ENCODE measurements at places on chromosomes 6 and 20.

GRCh38 chr6:104940238-104940892 lies 16.5 kb upstream of the LIN28B start:
- no peak for DNase-seq

DNA sequence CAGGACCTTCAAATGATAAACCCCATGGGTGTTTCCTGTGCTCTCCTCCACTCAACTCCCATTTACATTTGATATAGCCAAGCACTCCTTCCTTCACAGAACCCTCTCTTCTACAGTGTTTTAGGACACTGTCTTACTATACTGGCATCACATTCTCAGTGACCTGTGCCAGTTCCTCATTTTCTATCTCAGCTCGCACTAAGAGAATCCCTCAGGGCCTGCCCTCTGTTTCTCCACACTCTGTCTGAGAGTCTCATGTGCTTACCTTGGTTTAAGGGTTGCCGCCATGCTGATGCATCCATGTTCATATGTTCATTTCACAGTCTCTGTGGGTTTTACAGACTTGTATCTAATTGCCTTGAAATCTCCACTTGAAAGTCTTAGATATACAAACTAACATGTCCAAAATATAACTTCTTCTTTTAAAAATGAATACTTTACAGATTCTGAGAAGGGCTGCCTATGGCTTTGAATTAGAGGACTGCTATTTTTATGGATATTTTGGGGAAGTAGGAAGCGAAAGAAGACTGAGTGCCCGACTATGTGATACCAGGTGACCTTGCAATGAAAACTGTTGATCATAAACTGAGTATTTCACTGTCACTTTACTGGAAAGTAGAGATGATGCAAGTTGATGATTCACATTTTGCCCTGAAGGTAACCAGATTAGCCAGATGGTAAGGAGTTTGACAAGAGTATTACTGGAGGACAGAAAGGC lies 153.1 kb upstream of the SIM1 start:
- DNase-seq: no peak

- DNase-seq: no peak
Observed at GRCh38 chr6:45758787-45759471, 256.7 kb downstream of the CLIC5 start.

DNA sequence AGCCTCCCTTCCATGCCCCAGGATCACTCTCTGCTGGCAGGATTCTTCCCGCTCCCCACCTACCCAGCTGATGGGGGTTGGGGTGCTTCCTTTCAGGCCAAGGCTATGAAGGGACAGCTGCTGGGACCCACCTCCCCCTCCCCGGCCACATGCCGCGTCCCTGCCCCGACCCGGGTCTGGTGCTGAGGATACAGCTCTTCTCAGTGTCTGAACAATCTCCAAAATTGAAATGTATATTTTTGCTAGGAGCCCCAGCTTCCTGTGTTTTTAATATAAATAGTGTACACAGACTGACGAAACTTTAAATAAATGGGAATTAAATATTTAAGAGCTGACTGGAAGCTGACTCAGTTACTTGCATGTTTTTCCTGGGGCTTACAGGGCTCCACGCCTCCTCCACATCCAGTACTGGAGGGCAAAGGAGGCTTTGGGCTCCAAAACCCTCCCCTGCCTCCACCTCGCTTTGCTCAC lies 24.3 kb upstream of the FANCE start:
- no peak for DNase-seq

GRCh38 chr6:131736003-131736596 lies 25.3 kb upstream of the CTAGE9 start:
- DNase-seq: no peak

DNA sequence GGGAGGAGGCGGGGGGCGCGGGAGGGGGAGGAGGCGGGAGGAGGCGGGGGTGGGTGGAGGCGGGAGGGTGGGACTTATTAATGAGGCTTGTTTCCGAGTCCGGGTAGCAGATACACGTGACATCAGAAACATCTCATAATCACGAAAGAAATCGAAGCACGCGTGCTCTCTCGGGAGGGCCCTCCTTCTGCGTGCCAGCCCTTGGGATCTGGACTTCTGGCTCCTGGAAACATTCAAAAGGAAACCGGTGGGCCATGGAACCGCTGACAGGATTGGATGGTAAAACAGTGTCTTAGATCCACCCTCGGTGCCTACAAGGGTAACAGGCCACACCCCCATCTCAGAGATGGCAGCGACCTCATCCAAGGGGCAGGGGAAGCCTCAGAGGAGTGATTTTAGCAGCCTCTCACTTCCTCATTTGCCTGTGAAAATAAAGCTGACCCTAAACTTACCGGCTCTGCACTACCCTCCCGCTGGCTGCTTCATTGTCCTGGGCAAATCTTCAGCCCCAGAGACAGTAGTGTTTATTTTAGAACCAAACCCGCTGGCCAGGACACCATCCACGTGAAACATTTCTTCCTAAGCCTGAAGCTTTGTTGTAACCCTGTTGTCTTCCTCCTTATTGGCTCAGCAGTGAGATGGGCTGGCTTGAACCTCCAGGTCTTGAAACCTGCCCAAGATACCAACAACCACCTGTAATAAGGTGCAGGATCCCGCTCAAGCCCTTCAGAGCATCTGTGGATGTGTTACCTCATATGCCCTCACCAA lies 97.5 kb downstream of the PSMG4 start:
- peak; percentile 74 for DNase-seq

DNA sequence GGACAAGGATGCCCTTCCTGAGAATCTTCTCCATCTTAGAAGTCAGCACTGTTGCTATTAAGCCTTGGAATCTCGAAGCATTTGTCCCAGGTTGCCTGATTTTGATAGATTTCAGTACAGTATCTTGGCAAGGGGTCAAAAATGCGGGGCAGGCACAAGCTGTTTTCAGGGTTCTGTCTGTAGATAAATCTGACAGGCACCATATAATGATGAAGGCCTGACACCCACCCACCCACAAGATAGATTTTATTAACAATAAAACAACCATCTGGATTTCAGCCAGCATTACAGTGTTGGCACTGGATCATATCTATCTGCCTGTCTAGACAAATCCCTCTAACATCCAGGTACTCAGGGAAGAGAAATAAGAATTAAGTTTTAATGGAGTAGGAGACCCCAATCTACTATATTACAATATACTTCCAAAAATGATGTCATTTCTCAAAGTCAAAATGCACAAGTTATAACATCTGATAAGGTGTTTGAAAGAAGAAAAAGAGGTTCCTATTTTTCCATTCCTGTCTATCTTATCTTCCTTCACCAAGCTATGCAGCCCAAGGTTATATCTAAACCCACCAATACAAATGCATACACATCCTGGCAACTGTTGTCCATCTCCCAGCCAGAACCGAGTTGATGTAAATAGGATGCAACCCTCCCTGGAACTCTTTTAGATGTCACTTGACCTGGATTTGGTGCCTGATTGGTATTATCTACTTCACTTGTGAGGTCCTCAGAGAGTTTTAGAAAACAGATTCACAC lies 10.7 kb downstream of the NEDD9 start:
- no peak for DNase-seq

DNA sequence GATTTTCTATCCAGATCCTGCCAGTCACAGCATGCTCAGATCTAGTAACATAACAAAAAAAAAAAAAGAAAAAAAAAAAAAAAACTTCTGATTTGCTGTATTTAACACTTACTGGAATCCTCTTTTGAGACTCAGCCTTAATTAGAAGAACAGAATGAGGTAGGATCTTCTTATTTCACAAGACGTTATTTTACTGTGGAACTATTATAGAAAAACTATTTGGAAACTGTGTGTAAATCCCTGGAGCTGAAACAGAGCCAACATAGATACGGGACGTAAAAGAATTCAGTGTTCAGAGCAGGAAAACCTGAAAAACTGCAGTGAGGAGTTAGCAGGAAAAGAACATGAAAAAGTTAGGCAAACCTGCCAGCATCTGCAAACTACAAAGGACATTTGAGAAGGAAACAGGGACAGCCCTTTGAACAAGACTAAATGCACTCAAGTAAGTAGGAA lies 3.4 kb upstream of the ZNF217 start:
- no peak for DNase-seq

GRCh38 chr6:32968867-32969684 lies 682 bp downstream of the BRD2 start:
- peak; percentile 46 for DNase-seq

DNA sequence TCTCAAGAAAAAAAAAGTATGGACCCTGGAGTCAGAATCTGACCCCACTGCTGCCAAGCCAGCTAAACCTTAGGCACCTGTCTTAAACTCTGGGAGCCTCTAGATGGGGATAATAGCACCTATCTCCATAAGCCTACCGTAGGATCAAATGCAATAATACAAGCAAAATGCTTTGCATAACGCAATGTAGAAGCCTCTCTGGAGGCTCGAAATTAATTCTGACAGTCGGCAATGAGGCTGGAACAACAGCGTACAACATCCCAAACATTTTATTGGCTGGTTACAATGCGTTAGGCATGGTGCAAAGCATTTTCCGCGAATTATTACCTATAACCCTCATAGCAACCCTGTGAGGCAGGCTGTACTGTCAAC lies 521 bp downstream of the CDK5RAP1 start:
- no peak for DNase-seq

DNA sequence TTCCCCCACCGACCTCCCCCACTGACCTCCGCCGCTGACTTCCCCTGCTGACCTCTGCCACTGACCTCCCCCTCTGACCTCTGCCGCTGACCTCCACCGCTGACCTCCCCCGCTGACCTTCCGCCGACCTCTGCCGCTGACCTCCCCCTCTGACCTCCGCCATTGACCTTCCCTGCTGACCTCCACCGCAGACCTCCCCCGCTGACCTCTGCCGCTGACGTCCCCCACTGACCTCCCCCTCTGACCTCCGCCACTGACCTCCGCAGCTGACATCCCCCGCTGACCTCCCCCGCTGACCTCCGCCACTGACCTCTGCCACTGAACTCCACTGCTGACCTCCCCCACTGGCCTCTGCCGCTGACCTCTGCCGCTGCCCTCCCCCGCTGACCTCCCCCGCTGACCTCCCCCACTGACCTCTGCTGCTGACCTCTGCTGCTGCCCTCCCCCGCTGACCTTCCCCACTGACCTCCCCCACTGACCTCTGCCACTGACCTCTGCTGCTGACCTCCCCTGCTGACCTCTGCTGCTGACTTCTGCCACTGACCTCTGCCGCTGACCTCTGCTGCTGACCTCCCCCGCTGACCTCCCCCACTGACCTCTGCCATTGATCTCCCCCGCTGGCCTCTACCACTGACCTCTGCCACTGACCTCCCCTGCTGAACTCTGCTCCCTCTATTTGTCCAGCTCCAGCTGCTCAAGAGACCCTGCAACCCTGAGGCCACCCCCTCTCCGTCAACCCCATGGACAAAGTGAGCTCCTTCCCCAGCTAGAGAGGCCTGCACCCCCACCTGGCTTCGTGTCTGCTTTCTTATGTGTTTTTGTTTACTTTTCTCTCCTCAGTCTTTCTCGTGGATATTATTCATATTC lies 91.4 kb upstream of the AFDN start:
- DNase-seq: no peak

DNA sequence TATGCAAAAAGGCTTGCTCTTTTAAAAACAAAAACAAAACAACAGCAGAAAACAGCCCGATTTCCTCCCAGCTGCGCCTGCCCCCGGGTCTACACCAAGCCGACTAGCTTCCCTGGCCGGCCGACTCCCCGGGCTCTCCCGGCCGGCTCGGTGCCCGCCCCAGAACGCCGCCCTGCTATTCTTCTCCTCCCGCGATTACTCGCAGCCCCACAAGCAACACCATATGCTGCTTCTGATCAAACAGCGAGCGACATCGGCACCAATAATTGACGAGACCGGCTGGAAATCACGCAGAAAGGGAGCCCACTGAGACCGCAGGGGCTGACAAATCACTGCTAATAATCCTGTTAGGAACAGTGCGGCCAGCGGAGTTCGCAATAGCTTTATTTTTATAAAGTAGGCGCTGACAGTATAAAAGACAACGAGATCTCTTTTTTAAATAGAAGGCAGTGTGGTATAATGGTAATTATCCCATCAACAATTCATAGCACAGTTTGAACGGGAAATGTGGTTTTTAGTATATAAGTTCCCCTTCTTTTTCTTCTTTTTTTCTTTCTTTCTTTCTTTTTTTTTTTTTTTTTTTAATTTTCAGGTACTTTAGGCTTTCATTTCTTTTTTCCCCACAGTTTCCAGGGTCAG lies 3.3 kb downstream of the SIM1 start:
- DNase-seq: no peak

- DNase-seq: no peak
Observed at GRCh38 chr6:106149472-106150069, 63.4 kb downstream of the PRDM1 start.

DNA sequence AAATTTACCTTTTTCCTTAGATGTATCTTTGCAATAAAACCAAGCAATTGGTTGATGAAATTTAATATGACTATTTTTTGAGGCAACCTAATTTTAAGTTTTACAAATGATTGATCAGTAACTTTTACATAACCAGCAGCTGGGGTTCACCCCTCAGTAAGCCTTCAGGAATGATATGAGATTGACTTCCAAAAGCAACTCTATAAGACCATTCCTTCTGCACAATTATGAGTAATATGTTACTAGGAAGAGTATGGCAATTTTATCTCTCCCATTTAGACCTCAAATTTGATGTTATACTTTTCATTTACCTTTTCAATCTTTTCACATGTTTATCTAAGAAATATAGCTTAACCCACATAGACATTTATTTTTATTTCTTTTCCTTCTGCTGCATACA lies 1546.3 kb downstream of the HACE1 start:
- no peak for DNase-seq

GRCh38 chr6:80335121-80335531 lies 228.7 kb downstream of the BCKDHB start:
- no peak for DNase-seq

DNA sequence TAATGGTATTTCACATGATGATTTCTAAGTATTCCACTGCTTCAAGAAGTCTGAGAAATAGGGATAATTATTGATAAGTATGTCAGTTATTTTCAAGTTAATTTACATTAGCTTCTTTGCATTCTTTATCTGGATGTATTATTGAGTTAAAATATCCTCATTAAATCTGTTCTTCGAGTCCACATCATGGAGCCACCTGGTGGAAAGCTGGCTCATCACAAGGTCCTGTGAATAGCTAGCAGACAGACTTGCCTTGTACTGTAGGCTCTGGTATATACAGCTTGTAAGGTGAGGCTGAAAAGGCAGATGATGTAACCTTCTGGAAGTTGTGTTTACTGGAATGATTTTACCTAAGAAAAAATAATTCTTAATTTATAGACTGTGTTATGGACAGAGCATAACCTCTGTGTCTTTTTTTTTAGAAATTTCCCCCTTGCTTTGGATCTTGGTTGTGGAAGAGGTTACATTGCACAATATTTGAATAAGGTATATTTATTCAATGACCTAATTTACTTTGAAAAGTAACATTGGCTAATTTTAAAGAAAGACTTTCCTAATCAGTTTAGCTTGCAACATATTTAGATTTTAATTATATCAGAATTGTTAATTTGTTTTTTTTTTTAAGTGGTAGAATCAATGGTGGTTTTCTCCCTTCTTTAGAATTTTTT lies 3.5 kb downstream of the NDUFAF5 start:
- DNase-seq: peak; percentile 7

DNA sequence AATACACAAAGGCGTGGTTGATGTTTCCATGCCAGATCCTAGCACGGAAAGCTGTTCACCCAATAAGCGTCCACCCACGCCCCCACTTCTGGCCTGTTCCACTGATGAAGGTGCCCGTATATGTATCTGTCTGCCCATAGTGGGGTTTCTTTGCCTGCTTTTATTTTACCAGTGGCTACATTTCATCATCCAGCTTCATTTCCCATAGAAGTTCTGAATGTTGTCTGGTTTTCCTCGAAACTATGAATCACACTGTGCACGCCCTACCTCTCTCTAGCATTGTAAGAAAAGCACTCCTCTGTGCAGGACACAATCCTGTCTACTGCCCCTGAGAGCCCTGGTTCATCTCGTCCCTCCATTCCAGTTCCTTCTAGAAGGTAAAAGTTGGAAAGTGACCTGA lies 8.8 kb upstream of the CD93 start:
- DNase-seq: no peak

Measured in substantia nigra (tissue), 51 donors.